ENCODE measurements at places on chromosomes 13 and 19.

DNA sequence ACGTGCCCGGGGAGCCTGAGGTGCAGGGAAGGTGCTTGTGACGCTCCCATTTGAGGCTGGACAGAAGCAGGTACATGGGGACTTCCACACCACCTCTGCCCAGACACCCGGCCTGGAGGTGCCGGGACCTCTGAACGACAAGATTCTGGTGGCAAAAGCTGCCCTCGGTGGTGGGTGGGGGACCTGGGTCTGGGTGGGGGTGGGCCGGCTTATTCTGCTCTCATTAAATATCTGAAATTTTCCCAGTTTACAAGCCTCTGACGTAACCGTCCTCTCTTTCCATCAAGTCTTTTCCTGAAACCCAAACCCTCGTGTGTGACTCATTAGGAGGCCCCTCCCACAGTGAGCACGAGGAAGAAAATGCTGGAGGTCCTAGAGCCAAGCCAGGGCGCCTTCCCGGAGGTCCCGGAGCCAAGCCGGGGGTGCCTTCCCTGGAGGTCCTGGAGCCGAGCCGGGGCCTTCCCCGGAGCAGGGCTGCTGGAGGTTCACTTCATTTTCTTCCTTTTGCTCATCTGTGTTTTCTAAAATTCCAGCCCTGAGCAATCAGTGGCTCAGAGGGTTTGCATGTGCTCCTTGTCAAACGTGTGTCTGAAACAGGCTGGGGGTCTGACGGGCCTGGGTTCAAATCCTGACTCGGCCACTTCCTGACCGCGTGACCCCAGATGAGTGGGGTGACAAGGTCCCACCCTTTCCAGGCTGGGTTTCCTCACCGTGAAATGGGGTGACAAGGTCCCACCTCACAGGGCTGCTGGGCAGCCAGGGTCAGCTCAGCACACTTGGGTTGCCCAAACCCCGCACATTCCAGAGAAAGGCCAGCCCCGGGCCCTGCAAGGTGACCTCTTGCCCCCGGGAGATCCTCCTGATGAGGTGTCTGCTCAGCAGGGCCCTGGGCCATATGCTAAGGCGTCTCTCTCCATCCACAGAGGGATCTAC lies 10.0 kb downstream of the CFD start:
- peak; percentile 97 for DNase-seq

GRCh38 chr13:53200498-53201453 lies 172.2 kb downstream of the OLFM4 start:
- no peak for DNase-seq

GRCh38 chr19:342801-343421 lies 1.7 kb downstream of the MIER2 start:
- no peak for DNase-seq

DNA sequence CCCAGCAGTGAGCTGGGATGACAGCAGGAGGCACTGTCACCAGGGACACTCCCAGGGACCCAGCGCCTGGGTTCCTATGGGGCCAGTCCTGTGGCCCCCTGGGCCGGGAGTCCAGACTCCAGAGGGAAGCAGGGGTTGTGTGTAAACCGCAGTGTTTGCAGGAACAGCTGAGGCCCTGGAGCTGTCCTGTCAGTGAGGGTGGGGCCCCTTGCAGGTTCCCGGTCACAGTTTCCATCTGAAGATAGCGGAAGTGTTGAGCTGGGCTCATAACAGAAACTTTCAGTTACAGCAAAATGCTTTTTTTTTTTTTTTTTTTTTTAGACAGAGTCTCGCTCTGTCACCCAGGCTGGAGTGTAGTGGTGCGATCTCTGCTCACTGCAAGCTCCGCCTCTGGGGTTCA lies 17.7 kb upstream of the CSNK1G2 start:
- DNase-seq = no peak

- no peak for DNase-seq
Measured at GRCh38 chr19:53086949-53087348, 16.3 kb downstream of the ZNF160 start.

Data from vagina (tissue), 2 donors.